ENCODE measurements at places on chromosomes 16 and 17.

DNA sequence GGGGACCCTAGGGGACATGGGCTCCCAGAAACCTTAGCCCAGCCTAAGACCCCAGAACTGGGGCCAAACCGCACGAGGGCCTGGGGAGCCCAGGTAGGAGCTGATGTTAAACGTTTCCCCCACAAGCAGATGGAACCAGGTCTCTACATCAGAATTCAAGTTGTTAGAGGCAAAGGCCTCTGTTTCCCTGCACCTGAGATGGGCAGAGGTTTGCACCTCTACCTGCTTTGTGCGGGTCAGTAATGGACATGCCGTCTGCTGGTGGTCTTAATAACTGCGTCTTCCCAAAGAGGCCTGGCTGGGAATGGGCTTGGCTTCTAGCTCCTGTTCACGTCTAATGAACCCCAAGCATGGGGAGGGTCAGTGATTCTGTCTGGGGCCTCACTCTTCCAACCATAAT lies 79.1 kb downstream of the NDE1 start:
- DNase-seq: no peak

DNA sequence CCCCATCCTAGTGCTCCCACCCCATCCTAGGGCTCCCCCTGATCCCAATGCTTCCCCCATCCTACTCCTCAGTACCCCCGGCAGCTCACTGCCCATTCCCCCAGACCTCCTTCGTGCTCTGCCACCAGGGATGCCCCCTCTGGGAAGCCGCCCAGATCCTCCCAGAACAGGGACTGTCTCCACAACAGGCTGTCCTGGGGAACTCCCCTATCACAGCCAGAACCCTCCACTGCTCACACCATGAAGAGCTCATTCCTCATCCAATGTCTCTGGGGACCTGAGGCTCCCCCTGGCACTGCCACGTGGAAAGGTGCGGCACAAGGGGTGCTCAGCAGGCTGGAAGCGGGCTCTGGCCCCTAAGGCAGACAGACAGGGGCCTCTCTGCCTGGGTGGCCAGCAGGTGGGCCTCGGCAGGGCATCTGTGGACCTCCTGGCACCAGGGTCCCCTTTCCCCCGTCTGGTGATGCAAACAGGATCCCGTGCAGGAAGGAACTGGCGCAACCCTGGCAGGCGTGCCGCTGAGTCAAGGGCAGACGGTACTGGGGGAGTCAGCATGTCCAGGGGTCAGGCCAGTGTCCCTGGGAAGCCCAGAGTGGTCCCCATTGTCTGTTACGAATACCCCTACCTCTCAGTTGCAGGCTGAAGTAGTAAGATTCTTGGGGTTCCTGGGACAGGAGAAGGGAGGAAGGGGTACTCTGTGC lies 14.8 kb upstream of the PVALEF start:
- DNase-seq: no peak

DNA sequence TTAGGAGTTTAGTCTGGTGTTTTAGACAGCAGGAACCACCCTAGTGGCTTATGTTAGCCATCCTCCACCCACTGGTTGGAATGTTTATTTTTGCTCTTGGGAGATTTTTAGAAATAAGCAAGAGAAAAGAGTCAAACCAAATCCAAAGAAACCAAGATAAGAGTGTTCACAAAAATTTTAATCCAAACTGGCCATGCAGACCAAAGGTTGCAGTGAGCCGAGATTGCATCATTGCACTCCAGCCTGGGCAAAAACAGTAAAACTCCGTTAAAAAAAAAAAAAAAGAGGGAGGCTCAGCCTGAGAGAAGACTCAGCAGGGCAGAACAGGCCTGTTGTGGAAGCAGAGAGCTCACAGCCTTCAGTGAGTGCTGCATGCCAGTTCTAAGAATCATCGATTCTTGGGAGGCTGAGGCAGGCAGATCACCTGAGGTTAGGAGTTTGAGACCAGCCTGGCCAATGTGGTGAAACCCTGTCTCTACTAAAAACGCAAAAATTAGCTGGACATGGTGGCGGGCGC lies 12.2 kb upstream of the C16orf54 start:
- DNase-seq: no peak

GRCh38 chr17:49191409-49191916 lies 18.9 kb downstream of the GNGT2 start:
- no peak for DNase-seq

DNA sequence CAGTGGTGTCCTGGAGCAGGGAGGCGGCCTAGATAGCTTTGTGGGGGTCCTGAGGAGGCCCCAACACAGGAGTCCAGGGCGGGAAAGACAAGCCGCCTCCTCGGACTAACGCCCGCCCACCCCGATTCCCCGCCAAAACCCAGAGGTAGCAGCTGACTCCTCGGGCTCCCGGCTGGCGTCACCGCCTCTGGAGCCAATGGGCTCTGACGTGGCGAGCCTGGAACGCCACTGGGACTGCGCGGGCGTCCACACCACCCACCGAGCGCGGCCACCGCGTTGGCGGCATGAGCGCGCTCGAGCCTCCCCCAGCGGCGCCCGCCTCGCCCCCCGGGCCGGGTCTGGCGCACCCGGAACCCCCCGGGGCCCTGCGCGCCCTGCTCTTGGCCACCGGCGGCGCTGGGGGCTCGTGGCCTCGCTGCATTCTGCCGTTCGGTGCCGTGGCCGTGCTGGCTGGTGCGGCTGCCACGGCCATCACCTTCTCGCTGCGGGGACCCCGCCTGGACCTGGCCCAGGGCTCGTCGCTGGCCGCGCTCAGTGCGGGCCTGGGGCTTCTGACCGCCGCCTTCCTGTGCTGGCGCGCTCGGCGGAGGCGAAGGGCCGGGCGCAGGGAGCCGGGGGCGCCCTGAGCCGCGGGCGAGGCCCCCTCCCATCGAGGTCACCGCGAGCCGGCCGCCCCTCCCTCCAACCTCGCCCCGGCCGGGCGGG lies 3.4 kb upstream of the NTN3 start:
- DNase-seq: peak; percentile 93

DNA sequence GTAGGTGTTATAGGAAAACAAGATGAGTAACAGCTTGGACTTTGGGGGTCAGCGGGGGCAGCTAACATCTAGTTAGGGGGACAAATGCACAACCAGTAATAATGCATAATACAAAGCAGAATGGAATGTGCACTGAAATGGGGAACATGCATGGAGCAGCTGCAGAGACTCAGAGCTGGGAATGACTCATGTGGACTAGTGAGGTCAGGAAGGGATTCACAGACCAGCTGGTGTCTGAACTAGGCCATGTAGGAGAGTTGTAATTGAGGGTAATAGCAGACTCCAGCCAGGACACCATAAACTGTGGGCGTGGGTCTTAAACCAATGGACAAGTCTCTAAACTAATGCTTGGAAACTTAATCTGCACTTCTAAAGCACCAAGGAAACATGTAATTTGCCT lies 176.8 kb upstream of the ASIC2 start:
- DNase-seq: peak; percentile 4

GRCh38 chr17:57170866-57171265 lies 85.5 kb upstream of the MSI2 start:
- no peak for DNase-seq

DNA sequence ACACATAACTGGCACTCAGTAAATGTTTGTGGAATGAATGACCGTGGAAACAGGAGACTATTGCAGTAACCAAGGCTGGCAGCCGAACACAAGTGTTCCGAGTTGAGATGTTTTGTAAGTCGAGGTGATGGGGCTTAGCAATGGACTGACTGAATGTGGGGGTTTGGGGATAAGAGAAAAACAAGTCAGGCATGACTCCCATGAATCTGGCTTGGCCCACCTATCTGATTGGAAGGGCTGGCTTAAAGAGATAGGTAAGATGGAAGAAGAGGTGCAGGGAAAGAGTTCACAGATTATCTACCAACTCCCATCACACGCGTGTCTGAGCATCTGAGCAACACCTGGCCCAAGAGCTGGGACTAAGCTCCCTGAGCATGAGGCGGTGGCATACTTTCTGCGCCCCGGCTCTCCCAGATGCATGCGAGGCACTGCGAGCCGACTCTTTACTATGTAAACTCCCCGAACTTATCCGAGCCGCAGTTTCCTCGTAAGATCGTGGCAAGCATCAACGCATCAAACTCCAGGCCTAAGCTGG lies 539 bp downstream of the IFT20 start:
- DNase-seq: no peak

DNA sequence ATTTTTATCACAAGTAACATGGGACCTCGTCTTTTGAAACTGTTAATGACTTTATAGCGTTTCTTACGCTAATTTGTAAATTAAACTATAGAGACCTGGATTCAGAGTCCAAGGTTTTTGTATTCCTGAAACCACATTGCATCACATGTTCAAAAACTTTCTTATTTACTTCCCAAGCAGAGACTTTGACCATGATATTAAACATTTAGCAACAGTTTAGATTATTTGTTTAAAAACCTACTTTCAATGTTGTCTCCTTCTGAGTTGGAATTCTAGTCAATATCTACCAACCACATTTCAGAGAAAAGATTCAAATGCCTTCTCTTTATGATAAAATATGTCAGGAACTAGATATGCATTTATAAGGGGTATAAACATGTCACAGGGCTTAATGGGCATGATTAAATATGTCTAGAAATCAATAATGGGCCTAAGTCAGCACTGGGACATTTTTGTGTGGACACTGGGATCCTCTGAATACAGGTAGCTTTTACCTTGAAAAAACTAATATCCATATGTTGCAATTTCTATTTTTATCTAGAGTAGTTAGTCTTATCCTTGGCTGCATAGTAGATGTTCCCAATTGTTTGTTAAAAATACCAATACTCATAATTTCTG lies 6.3 kb upstream of the APOH start:
- no peak for DNase-seq

DNA sequence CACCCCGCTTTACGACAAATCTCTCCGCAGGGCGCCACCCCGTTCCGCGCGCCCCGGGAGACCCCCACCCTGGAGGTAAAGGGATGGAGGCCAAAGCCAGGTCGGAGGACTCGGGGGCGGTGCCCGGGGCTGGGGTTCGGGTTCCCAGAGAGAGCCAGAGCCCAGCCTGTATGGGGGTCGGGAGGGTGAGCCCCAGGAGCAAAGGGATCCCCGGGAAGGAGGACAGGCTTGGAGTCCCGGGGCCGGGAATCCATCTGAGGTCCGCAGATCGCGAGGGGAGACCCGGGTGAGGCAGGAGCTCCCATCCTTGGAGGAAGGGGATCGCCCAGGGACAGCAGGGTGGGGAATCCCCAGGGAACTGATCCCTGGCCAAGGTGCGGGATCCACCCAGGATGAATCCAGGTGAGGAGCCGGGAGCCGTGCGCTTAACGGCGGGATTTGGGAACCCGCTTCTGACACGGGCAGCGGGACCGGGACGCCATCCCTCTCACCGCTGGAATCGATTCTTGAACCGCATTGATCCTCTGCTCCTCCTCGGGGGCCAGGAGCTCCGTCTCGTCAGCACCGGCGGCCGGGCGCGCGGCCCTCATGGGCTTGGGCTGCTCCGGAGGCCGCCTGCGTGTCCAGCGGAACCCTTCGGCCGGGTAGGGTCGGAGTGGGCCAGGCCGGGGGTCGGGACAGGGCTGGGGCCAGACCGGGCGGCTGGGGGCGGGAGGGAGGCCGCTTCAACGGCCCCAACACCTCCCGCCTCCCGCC lies at the start of gene MMD:
Gene MMD (minus strand): TSS at position 657 of the 756 bp plus-strand sequence. CDS start 140 bp downstream, at position 517.
- DNase-seq: no peak

GRCh38 chr17:28973425-28973824 lies 22.1 kb upstream of the PHF12 start:
- DNase-seq: no peak

- no peak for DNase-seq
These were observed 62.4 kb upstream of the MED9 start for GRCh38 chr17:17414341-17414805.
